ENCODE measurements at places on chromosomes 11 and 22.

DNA sequence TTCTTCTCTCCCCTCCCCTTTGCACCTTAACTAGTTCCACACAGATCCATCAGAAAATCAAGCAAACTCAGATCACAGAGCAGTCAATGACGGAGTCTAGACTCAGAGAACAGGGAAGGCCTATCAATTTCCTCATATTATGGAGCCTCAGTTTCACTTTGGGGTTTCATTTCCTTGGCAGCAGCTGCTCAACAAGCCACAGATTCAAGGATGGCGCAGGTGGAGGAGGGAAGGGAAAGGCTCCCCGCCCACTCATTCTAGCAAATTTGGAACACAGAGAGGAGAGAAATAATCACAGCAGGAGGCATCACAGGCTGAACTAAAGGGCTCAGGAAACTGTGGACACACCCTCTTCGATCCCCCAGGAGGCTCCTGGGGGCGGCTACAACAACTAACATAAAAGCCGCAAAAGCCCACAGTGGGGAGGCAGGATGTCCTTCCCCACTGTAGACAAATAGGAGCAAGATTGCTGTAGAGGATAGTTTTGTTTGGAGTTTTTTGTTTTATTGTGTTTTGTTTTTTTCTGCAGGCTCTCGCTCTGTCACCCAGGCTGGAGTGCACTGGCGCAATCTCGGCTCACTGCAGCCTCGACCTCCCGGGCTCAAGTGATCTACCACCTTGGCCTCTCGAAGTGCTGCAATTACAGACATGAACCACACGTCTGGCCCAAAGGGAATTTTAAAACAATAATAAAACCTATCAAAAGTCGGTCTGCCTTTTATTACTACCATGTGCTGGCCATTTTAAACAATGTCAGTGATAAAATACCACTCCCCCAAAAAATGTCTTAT is 3.4 kb downstream of the PLAAT3 start:
- DNase-seq = peak; percentile 69

DNA sequence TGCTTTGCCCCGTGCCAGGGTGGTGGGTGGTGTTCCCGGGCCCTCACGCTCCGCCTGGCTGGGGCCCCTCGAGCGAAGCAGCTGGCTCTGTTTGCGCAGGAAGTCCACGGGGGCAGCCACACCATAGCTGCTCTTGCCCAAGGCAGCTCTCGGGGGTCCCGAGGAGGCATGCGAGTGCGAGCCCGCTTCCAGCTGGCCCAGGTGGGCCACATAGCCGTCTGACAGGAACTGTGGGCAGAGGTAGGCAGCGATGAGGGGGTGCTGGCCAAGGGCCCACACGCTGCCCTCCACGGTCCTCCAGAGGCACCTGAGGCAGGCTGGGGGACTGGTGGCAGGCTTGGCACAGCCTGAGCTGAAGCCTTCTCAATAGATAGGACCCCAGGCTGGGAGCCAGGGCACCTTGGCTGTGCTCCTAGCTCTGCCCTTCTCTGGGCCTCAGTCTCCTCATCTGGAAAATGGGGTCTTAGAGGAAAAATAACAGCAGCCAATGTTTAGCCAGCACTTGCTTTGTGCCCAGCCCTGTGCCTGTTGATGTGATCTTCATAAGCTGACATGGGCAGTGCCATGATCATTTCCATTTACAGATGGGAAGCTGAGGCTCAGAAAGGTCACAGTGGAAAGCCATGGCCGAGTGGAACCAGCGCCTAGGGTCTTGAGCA is 9.4 kb downstream of the AIP start:
- no peak for DNase-seq

GRCh38 chr22:40240160-40240559 is 62.4 kb downstream of the TNRC6B start:
- DNase-seq = no peak

DNA sequence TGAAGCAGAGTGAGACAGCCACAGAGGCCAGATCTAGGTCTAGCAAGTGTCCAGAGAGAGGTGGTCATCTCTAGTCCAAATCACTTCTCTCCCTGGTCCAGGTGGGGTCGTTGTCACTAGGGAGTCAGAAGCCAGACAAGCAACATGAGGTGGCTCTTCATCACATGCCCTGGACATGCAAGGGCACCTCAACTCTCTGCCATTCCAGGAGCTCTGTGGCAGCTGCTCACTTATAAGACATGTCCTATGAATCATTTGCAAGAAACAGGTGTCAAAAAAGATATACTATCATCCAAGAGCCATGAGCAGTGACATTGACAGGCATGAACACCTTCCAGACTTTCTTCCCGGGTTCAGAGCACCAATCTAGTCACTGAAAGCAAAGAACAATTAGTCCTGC is 130.8 kb downstream of the GALNT18 start:
- DNase-seq = no peak

DNA sequence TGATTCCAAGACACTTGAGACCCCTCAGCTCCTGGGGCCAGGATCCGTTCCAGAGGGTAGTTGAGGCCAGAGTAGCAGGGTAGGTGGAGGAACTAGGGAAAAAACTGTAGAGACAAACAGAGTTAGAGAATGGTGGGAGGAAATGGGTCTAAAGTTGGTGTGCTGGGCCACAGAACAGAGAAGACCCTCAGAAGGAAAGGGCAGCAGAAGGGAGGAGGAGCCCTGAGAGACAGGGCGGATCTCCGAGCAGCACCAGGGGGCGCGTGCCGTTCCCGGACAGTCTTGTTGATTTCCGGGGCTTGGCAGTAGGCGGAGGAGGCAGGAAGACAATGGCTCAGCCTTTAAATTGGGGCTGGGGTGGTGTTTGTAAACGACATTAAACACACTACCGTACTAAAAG is 2.4 kb upstream of the CECR2 start:
- DNase-seq = peak; percentile 28

GRCh38 chr11:87917111-87917510 is 258.1 kb downstream of the RAB38 start:
- DNase-seq = no peak

DNA sequence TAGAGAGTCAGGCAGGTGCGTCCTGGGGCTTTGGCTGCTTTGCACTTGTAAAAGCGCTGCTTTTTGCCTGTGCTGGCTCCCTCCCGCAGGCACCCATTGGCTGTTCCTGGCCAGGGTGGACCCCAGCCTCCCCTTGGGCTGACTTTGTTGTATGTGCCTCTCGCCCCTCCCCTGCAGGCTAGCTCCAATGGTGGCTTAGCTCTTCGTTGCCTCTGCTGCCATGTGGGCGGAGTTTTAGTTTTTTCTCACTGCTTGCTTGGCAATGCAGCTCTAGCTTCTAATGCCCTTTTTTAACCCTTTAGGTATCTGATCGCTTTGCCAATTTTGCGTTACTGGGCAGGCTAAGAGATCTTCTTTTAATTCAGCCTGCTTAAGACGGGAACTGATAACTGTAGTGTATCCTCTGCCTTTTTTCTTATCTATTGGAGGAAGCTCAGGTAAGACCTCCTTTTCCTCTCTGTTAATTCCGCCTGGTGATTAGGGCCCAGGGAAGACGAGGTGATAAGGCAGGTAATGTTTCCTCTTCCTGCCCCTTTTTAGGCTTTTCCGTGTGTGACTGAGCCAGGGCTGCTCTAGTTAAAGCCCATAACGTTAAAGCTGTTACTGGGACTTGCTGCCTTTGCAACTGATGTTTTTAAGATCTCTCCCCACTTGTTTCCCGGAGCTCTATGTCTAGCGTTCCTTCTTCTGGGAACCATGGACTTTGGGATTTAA is 11.7 kb upstream of the GLYATL1 start:
- no peak for DNase-seq

DNA sequence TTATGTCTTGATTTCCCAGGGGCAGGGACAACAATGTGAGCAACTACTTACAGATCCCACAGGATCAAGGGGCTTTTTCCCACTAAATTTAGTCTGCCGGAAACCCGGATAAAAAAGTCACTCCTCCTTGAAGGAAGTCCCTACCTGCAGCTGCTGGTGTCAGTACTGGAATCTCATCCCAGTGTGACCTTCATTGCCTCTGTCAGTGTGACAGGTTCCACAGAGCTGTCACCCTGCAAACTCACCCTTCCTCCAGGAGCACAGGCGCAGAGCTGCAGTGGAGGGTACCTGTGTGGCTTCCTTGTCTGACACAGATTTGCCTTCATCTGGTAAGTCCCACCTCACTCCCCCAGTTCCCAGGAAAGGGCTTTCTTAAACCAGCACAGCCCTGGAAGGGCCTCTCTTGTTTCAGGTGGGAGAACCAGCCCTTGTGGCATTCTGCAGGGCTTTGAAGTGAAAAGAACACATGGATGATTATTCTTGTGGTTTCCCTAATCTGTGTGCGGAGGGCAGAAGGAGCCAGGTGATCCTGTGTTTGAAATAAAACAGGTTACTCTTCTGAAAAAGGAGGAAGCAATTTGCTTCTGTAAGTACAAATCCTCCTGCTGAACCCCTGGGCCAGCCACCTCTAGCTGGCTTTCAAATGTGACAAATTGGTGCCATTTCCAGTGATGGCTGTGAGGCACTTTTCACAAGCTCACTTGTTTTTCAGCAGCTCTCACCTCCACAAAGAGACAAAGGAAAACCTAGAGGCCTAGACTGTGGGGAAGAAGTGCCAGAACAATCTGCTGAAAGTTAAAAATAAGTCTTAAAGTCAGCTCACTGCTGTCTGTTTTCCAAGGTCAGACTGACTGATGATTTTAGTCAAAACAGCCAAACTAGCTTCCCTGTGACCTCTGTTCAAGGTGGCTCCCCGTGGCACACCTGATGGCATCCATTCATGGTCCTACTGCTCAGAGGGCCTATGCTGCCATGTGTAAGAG is 9.2 kb upstream of the PRSS23 start:
- DNase-seq = no peak

DNA sequence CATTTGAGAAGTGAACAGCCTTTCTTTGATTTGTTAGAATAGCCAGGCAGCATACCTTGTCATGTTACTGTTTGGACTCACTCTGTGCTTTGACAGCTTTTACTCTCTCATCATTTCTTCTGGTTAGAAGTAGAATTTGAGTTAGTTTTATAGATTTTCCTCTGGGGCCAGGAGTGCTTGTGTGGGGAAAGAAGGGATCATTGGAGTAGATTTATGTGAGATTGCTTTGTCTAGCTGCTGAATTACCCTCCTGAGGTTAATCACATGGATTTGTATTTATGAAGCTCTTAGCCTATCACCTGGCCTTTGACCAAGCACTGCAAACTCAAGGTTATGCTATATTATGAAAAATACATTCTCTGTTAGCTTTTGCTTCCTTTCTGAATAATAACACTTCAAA is 54.3 kb downstream of the SWAP70 start:
- DNase-seq = no peak

DNA sequence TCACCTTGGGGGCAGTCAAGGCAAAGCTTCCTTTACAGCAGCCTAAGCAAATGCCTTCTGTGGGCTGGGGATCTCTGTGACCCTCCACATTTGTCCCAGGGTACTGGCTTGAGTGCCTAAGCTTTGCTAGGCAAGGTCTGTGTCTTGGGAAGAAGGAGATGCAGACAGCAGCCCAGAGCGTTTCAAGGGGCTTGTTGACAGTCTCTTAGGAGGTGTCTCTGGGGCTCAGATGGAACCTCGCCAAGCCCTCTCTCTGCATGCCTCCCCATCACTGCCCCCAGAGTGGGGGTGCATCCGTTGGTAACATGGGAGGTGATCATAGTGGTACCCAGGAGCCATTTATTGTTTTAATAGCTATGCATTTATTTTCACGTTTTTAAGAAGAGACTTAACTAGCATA is 29.1 kb upstream of the TMPRSS4 start:
- no peak for DNase-seq

DNA sequence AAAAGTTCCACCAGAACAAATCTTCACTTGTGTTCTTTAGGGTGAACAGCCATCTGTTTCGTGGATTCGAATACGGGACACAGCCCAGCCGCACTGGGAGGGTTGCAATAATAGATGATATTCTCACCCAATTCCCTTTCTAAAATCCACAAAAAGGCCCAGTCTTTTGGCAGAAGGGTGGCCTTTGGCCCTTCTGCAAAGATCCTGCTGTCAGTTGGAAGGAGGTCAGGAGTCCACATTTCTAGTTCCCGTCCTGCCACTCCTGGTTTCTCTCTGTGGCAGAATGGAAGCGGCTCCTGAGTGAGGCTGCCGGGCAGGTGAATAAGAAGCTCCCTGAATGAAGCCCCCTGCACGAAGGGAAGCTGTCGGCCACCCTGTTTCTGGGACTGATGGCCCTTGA is 11.2 kb upstream of the LINC01488 start:
- no peak for DNase-seq

DNA sequence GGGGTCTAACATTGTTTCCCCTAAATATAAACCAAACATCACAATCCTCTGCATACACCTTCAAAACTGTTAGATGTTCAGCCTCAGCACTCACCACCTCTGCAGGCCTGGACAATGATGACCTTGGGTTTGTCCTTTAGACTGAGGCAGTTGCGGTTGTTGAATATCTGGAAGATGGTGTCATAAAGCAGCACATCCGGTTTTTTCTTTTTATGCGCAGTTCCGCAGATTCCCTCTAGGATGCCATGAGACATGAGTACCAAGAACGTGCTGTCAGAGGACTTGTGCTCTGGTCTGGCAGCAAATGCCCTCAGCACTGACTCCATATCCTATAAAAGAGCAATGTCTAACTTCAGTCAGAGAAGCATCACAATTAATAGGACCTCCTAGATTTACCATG is 22.8 kb downstream of the CASP5 start:
- DNase-seq = no peak

DNA sequence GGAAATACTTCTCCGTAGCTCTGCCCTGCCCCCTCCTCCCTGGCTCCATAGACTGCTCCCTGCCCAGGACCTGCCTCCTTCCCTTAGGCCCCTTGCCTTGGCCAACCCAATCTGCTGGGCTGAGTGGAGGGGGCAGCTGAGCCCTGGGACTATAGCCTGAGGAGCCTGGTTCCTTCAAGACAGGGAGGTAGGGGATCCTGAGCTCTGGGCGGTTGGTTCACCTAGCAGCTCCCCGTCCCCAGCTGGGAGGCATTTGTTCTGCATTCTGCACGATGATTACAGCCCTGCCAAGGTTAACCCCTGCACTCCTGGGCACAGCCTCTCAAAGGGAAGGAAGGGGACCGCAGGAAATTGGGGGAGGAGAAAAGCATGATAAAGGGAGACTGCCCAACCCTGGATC is 3.6 kb upstream of the CDC42EP1 start:
- no peak for DNase-seq

DNA sequence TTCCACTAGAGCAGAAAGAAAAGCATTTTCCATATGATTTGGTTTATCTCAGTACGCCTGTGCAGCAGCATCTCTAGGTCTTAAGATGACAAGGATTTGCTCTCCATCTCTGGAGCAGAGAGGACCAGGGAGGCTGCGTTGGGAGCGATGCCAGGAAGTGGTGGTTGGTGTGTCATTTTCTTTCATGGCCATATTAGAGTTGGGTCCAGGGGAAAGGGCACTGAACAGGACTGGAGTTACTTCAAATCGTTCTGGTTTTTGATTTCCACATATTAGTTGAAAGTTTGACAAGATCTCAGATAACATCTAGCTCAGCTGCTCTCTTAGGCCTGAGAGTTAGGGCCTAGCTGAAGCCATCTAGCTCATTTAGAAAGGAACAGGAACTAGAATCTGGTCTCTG is 157.7 kb downstream of the ADAMTS15 start:
- no peak for DNase-seq

DNA sequence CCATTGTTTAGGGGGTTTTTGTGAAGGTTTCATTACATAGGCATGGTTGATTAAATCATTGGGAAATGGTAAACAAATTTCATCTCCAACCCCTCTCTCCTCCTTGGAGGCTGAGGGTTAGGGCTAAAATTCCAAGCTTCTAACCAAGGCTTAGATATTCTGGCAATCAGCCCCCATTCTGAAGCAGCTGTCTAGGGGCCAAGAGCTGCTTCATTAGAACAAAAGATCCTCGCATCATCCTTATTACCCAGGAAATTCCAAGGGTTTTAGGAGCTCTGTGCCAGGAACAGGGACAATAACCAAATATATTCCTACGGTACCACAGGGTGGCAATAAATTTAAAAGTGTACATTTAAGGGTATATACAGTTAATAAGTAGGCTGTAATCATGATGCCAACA is 22.5 kb upstream of the EED start:
- no peak for DNase-seq
